ENCODE measurements at places on chromosomes 7 and 10.

DNA sequence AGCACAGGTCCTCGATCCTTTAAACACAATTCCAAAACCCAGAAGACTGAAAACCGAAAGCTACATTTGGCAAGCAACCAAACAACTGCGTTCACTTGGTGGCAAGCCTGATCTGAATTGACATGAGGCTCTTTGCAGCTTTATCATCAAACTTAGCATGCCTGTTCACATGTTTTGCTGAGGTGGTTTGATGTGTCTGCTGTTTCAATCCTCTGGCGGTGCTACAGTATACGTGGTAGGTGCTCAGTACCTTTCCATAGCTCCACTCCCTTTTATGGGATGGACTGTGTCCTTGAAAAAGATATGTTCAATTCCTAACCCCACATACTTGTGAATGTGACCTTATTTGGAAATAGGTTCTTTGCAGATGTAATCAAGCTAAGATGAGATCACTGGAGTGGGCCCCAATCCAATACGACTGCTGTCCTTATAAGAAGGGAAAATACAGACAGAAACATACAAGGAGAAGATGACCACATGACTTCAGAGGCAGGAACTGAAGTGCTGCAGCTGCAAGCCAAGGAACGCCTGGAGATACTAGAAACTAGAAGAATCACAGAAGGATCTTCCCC lies 33.4 kb downstream of the CCDC6 start:
- DNase-seq, result no peak

DNA sequence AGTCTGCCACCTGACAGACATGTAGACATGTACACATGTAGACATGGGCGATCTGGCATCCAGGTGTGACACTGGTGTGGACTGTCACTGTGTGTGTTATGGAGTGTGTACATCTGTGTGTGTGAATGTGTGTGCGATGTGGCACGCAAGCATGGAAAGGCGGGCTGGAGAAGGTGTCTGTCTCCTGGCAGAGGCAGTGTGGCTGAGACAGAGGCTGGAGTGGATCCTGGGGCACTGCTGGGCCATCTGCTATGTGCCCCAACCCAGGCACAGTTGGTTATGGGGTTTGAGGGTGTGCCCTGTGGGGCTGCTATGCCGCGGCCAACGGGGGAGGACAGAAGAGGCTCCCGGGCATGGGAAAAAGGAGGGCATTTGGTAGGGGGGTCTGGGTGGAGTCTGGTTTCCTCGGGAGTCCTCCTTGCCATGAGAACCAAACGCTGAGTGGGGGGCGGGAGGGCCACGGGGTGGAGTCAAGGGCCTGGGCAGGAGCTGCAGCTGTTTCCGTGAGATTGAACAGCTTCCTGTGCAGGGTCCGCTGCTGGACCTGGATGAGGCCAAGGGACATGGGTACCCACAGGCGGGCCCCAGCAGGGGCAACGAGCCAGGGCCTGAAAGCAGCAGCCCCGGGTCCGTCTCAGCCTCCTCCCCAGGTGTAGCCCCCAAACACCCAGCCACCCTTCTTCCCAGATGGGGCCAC lies 1.3 kb downstream of the ELN start:
- no peak for DNase-seq

GRCh38 chr7:116715077-116715476 lies 43.1 kb downstream of the MET start:
- DNase-seq, result no peak

GRCh38 chr7:133364959-133365690 lies 112.2 kb downstream of the EXOC4 start:
- DNase-seq, result no peak

GRCh38 chr7:22356010-22356691 lies 803 bp downstream of the RAPGEF5 start:
- DNase-seq, result no peak

DNA sequence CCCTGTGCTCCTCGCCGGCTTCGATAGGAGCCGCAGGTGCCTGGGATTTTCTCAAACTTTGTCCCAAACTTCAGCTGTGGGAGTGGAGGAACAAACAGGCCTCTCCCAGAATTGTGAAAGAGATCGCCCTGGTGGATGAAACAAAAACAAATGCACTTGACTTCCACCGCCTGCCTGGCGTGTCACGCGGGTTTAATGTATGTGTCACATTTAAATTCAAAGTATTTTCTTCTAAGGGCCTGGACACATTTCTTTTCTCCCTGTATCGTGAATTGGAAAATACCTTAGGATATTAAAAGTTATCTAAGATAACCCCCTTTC lies 694 bp upstream of the WASL start:
- no peak for DNase-seq

DNA sequence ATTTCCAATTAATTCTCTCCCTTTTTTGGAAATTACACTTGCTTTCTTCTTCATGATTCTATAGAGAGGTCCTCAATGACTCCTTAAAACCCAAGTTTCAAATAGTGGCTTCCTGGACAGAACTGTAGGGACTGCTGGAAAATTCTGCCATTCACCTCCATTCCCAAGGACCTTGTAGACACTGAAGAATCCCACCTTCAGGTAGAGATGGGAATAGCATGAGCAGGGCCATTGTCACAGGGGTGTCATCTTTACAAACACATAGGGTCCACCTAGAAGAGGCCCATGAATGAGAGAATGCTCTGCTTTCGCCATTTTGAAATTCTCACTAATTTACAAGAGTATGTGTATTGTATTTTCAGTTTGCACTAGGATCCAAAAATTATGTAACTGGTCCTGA lies 701.7 kb upstream of the CELF2 start:
- no peak for DNase-seq

GRCh38 chr10:105950410-105950809 lies 1214.1 kb downstream of the SORCS1 start:
- no peak for DNase-seq

GRCh38 chr10:89069589-89069988 lies 79.0 kb downstream of the FAS start:
- DNase-seq, result no peak

- no peak for DNase-seq
Measured at GRCh38 chr10:71158902-71159301, 53.5 kb upstream of the UNC5B start.

DNA sequence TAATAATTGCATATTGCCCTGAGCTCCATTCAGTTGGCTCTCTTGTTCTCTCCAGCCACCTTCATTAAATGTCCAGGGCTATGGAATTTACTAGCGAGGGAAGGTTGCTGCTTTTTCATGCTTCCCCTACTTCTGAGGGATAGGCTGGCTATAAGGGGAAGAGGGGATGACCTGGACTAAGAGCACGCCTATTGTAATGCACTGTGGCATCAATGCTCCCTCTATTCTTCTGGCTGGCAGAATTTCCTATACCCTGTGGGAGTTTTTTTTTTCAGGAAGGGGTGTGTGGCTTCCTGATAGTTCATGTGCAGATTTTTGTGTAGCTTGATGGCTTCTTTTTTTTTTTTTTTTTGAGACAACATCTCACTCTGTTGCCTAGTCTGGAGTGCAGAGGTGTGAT lies 155.8 kb downstream of the SND1 start:
- no peak for DNase-seq

- DNase-seq, result no peak
Measured at GRCh38 chr10:83262434-83262833, 876.9 kb upstream of the GHITM start.

GRCh38 chr7:3043544-3044371 lies at the start of gene CARD11:
Gene CARD11, minus strand, starts transcription at chr7:3043867. Its CDS starts 85,361 bp downstream, at chr7:2958506.
- peak; percentile 47 for DNase-seq

DNA sequence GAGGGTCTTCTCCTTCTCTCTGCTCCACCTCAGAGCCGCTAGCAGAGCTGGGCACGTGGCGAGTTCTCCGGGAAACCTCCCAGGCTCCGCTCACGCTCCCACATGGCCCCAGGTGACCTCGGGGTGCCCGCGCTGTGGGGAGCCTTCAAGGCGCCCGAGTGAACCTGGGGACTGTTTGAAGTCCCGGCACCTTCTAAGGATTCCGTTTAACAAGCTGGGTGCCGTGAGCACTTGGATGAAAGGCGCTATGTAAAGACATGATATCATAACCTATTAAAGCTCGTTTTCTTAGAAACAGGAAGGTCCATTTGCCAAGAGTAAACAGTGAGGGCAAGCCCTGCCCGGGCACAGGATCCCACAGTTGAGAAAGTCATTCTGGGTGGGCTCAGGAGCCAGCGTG lies 15.8 kb upstream of the MYL10 start:
- no peak for DNase-seq

- DNase-seq, result no peak
Measured at GRCh38 chr7:111029574-111030251, 61.2 kb upstream of the LRRN3 start.

DNA sequence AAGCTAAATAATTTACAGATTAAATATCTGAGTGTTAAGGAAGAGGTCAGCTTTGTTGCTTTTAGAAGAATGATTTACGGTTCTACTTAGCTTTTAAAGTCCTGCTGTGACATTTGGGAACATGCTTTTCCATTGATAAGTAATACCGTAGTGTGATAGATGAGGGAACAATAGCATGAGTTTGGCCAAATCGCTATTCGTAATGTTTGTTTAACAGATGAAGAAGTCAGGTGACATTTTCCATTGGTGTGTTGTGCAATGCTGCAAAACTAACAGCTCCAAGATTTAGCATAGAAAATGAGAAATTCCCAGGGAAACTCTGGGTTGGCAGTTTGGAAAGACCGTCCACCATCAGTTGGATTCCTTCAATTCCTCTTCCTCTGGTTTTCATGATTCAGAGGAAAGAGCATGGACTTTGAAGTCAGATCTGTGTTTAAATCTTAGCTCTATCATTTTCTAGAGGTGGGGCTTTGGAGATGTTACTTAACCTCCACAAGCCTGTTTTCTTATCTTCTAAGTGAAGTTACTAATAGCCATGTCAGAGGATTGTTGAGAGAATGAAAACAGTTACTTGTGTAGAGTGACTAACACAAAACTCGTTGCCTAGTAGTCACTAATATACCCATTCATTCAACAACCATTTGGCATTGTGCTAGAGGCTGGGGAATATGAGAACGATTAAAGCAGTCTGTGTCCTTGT lies 140.4 kb upstream of the BMPER start:
- no peak for DNase-seq

DNA sequence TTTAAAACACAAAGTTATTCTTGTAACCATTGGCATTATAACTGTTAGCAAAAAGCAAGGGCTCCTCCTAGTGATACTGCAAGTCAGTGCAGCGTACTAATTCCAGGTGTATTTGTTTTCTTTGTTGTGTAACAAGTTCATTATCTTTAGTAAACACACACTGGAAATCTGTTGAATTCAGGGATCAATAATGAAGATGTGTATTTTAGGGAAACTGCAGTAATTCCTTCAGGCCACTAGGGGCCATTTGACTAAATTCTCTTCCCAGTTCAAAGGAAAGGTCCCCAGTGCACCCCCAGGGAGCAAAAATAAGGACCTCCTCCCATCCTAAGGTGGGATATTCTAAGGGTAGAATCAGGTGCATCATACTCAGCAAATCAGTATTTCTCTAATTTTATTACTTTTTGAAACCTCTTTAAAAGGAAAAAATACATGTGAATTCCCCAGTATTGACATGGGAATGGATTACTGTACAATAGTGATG lies 158.6 kb upstream of the LYZL1 start:
- DNase-seq, result no peak

DNA sequence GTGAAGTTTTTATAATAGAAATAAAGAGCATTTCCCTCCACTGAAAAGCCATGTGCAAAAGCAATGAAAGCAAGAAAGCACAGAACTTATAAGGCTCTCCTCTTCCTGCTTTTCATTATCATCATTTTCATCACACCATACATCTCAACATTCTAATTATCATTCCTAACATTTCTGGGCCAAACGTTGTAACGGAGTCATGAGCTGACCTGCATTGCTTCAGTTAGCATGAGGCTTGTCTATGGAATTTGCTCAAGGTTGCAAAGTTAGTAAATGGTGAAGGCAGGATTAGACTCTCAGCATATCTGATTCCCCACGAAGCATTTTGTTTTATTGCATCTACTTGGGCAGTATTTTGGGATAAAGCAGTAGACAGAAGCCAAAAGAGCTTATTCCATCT lies 11.4 kb downstream of the SCIN start:
- DNase-seq, result no peak

DNA sequence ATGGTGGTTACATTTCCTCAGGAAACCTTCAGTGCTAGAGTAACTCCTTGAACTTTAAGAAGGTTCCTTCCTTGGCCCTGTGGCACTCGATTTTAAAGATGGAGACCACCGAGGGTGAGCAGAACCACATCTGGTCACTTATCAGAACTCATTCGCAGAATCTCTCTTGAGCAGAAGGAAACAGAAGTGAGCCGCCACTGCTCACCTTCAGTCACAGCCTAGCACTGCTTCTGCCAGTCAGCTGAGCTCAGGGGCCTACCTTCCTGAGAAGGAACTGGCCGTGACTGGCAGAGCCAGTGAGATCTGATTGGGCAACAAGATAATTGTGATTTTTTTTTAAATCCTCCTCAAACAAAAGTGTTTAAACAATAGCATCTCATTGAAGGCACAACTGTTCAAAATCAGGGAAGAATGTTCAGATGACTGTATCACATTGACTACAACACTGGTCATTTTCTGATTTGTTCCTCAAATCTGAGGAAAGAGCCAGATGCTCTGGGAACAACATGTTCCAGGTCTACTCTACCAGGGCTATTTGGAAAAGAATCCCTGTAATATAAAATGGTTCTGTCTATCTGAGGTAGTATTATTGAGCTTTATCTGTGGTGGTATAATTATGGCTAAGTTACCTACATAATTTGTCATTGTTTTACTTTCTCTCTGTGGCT lies 2.7 kb upstream of the SYPL1 start:
- no peak for DNase-seq

- DNase-seq, result no peak
Measured at GRCh38 chr10:90788968-90789367, 68.9 kb downstream of the HTR7 start.

DNA sequence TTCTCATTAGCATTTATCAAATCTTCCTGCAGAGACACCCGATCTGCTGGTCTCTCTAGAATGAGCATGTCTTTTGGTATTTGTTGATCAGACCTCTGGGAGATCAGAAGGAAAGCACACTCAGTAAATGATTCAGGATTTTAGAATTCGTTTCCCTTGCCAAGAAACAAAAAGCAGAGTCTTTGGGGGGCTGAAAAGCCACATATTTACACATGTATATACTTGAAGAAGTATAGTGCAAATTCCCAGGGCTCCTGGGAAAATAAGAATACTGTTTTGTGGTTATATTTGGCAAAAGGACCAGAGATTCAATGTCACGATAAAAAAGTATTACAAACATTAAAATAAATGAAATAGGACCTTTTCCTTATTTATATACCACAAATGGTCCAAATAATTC lies 100.2 kb downstream of the AGMO start:
- no peak for DNase-seq

DNA sequence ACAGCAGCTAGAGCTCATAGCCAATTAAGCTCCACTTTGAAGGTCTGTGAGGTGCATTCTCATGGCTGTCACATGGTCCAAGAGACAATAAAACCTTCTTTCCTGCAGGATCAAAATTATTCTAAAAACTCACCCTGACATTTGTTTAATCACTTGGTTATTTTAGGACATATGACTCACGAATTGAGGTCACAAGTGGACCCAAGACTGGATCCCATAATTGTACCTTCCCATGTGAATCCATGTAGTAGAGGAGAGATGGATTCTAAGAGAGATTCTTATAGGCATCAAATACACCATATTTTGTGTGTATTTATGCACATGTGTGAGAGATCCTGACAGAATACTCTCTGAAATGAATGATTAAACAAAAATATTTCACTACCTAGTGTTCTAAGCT lies 18.1 kb downstream of the POLR1F start:
- DNase-seq, result no peak

- no peak for DNase-seq
Measured at GRCh38 chr7:100829150-100829716, 1.9 kb upstream of the EPHB4 start.

- no peak for DNase-seq
Measured at GRCh38 chr10:99340650-99341049, 11.5 kb downstream of the CNNM1 start.

GRCh38 chr7:78103475-78103874 lies 304.9 kb downstream of the PHTF2 start:
- no peak for DNase-seq
